ENCODE measurements at places on chromosomes 5 and 9. TPM values are rescaled to one million over a fixed set of nuclear protein-coding genes. Genes with fewer than 3 reads are reported as not detected.

Gene LCN15
- 0.48 TPM for total RNA-seq

Gene GHR
- total RNA-seq: 20.7 TPM

Gene EQTN
- total RNA-seq: not detected

Gene SLC6A7
- not detected for total RNA-seq

Gene WHRN
- total RNA-seq: 12.7 TPM

- DNase-seq: no peak
Observed at GRCh38 chr5:29037716-29038115, 1999.3 kb upstream of the CDH9 start.

DNA sequence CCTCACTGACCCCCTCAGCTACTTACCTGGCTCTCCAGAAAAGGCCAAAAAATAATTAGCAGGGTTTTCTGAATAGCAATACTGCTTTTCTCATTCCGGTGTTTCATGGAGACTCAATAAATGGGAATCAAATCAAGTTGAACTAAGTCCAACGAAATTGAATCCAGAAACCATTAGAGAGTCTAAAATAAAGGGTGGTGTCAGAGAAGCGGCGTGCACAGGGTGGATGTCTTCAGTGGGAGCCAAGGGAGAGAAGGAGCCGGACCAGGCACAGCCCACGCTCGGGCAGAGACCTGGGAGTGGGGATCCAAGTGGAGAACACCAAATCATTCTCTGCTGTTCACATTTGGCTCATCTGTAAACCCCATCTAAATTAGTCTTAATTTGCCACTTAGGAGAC lies 40.2 kb upstream of the WWC1 start:
- DNase-seq: no peak

- DNase-seq: no peak
Observed at GRCh38 chr5:107570181-107570580, 100.6 kb downstream of the EFNA5 start.

DNA sequence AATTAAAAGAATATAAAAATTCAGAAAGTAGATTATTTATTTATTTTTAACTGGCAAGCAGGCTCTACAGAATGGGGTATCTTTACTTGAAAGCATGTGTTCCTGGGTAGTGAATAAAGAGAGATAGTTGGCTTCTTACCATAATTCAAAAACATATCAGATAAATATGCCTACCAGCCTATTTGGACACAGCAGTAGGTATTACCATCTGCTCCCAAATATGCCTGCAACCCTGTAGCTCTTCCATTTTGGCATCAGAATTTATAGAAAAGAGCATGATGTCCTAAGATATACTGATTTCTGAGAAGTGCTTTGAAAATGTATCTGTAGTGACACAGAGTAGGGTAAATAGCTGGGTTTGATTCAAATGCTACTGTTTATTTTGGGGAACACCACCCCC lies 1300.5 kb upstream of the DMAC1 start:
- no peak for DNase-seq

DNA sequence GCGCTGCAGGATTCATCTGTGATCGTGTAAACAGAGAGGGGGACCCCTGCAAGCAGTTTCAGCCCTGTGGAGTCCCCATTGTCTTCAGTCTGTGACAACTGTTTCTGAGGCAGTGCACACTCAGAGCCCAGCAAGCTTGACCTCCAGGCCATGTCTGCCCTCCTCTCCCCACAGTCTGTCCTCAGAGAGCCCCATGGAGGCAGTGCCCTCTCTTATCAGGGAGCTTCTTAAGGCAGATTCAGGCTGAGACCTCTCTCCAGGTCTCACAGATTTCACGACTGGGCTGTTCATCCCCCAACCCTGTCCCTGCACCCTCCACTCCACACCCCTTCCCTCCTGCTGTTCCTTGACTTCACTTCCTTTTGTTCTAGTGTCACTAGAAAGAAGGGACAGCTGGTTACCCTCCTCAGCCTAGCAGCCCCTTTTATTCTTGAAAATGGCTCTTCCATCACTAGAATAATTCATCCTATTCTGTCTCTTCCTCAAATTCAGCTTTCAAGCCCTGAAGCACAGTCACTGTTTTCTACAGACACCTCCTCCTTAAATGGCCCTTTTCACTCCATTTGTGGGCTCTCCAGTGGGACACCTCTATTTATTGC lies 218.4 kb downstream of the MED10 start:
- DNase-seq: no peak

- DNase-seq: peak; percentile 45
Observed at GRCh38 chr9:4640027-4640426, 22.1 kb upstream of the PLPP6 start.

GRCh38 chr9:8659108-8659507 lies 859.5 kb upstream of the DMAC1 start:
- no peak for DNase-seq

GRCh38 chr5:60497706-60498500 lies 202.1 kb downstream of the DEPDC1B start:
- DNase-seq: no peak

DNA sequence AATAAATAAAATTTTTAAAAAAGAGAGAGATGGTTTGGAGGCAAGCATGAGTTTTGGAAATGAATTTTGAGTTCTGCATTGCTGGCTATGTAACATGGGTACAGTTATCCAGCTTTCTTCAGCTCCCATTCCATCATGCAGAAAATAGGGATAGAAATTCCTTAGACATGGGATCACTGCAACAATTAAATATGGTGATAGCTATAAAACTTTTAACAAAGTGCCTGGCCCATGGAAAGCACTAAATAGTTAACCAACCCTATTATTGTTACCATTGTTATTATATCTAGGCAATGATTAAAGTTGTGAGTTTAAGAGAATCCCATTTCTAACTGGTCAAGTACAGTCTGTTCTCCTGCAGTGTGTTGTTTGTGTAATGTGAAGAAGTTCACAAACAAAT lies 115.4 kb upstream of the GAS1 start:
- no peak for DNase-seq

DNA sequence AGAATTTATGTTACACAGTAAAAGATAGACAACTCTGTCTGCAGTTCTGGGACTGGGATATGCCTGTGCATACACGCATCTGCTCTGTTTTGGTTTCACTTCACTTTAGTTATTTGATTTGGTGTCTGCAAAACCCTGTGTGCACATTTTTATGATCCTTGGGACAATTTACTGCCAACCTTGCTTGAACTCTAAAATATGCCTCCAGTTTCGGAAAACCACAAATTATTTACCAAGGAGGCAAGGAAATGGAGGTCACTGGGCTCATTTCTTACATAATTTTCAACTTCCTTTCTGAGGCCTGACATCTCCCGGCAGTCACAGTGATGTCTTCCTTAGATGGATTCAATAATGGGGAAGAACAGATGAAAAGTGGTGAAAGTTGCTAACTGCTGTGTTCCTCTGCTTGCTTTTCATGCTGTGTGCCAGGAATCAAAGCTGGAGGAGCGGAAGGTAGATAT lies 61.2 kb upstream of the TAF11L2 start:
- DNase-seq: no peak

DNA sequence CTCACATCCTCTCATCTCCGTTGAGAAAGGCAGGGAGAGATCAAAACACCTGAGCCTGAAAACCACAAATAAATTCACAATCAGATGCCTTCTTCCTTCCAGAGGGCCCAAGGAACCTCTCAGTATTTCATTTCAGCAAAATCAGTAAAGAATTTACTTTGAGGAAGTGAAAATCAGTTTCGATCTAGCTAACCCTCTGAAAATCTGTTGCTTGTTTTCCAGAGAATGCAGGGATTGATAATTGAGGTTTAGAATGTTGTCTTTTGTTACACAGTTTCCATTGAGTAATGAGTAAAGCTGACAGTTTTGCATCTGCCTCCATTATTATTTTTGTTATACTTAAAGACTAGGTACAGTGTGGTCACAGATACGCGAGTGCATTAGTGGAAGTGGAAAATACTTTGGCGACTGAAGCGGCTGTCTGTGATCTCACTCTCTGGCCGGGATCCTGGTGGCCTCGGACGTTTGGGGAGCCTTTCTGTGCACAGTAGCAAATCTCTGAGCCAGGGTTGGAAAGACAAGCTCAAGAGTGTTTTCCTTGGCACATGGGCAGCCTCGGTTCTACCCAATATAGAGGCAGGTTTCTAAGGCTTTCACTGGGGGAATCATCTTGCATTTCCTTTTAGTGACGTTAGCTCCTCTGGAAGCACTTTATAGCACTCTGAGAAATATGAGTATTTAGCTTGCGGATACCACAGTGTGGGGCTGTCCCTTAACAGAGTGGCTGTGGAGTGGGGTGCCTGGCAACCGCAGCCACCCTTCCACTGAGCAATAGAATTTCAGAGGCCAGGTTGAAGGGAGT lies 32.2 kb upstream of the ANGPTL2 start:
- peak; percentile 91 for DNase-seq

GRCh38 chr9:31608416-31608815 lies 776.0 kb upstream of the ACO1 start:
- DNase-seq: no peak

- DNase-seq: peak; percentile 85
Observed at GRCh38 chr5:173781816-173782670, 106.1 kb upstream of the CPEB4 start.

GRCh38 chr9:104386013-104386412 lies 118.0 kb upstream of the OR13F1 start:
- no peak for DNase-seq

DNA sequence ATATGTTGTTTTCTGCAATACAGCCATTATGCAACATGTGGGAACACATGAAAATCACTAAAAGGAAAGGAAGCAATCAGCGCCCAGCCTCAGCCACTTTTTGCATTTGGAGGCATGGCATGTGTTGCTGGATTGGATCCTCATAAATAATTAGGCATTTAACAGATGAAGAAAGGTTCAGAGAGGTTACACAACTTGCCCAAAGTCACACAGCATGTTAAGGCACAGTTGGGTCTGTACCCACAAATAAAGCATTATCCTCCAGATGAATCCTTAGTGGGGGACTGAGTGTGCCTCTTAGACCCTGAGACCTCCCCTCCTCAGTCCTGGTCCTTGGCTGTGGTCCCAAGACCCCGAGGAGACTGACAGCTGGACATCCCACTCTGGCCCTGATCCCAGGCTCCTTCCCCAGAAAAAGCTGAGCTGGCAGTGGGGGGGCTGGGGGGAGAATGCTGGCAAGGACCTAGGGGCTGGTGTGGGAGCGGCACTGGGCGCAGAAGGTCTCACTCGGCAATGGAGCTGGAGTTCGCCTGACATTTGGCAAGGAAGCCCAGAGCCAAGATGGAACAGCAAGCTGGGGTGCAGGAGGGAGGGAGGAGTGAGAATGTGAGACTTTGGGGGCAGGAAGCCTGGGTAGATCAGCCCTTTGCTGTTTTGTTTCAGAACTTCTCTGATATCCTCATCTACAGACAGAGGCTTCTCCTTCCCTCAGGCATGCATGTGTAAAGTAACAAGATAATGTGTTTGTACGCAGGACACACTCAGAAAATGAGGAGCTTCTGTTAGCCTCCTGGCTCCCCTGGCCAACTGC lies 6.9 kb upstream of the AKNA start:
- DNase-seq: peak; percentile 79

DNA sequence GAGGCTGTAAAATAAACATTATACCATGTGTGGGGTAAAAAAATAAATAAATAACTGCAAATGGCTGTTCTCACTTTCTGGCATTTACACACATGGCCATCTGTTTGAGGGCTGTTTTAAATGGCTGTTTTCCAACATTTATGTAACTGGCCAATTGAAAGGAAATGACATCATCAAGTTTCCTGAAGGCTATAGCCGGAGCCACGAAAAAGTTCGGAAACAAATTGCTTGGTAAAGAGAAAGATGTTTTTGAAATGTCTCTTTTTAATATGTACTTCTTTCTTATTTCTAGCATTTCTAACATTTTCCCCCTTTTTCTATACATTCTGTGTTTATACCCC lies 95.4 kb upstream of the DAB2 start:
- no peak for DNase-seq

DNA sequence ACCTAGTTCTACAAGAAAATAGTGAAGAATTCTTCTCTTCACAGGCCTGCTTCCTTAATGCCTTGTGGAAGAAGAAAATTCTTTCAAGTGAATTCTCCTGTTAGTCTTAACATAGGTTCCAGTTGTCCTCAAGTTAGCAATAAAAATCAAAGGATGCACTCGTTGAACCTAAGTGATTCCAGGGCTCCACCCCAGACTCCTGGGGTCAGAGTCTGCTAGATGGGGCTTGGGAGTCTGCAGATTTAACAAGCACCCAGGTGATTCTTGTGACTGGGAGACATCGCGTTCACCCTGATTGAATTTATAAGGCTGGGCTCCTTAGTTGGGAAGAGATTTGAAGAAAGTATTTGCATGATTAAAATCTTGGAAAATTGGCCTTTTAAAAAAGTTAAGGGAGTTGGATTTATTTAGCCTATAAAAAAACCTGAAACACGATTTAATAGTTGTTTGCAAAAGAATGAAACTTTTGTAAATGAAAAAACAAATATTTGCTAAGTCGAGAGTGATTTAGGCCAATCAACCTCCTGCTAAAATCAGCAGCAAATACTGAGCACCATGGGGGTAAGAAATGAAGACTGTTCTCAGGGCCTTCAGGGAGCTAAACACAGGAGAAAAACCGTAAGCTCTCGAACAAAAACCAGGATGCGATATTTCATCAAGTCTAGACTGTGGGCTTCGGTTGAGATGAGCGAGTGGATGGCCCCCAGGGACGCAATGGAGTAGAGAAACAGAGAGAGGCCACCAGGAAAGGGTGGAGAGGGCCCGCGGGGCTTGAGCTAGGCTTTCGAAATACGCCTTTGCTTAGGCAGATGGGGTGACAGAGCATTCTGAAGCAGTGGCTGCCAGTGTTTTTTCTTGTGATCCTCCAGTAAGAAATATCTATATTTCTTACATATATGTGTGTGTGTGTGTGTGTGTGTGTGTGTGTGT lies 86.9 kb upstream of the TTC23L start:
- DNase-seq: no peak

DNA sequence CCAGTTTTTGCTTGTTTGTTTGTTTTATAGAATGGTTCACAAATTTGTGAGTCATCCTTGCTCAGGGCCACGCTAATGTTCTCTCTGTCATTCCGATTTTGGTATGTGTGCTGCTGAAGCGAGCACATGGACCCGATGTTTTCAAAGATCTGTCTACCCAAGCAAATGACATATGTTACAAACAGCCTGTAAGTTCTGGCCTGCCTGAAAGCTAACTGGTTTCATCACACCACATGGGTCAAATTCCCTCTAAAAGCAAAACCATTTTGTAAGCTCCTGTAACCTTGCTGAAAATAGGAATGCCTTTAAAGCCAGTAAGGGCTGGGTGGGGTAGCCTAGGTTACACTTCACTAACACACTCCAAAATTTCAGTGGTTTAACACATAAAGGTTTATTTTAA lies 25.4 kb downstream of the DMRT3 start:
- no peak for DNase-seq

- DNase-seq: no peak
Observed at GRCh38 chr5:61277781-61278180, 54.3 kb upstream of the ZSWIM6 start.

Data from right cardiac atrium (tissue), 5 donors.